ENCODE measurements at places on chromosomes 13 and 19.

- no peak for DNase-seq
Measured at GRCh38 chr13:51107996-51108395, 3.1 kb downstream of the C13orf42 start.

- no peak for DNase-seq
Measured at GRCh38 chr13:31168166-31168565, 6.5 kb upstream of the HSPH1 start.

- DNase-seq = no peak
Measured at GRCh38 chr13:34803756-34804155, 138.3 kb upstream of the NBEA start.

DNA sequence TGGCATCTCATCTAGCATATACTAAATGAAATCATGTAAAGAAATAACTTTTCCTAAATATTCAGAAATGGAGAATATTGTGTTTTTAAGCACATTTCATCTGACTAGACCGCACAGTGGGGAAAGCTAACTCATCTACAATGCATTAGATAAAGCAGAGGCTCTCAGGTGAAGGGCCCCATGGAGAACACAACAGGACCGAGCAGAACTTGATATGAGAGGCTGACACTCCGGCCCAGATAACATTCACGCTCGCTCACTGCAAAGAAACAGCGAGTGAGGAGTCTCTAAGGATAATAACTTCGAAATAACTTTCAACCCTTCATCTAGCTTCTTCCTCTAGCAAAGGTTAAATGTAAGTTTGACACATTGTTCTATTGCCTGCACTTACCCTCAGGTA, 130.6 kb downstream of the PCDH9 start:
- no peak for DNase-seq

DNA sequence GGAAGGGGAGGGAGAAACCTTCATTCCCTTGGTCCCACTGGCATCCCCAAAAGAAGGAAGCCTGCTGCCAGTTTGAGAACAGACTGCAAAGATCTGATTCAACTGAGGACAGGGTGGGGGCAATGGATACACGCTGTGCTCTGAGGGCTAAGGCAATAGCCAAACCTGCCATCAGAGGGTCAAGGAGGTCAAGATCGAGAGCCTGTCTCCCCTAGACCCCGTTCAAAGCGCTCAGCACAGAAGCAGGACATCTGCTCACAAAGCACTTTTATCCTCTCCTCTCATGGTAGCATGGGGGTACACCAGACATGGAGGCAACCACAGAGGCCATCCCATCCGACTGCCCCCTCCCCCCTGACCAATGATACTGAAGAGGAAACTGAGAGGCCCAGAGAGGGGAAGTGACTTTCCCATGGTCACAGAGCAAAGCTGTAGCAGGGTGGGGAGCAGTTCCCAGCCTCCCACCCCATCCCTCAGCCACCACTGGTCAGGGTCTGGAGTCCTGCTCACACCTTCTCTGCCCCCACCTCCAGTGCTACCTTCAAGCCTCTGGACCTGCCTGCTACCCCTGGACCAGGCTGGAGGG, 11.1 kb downstream of the POU2F2 start:
- DNase-seq = no peak

DNA sequence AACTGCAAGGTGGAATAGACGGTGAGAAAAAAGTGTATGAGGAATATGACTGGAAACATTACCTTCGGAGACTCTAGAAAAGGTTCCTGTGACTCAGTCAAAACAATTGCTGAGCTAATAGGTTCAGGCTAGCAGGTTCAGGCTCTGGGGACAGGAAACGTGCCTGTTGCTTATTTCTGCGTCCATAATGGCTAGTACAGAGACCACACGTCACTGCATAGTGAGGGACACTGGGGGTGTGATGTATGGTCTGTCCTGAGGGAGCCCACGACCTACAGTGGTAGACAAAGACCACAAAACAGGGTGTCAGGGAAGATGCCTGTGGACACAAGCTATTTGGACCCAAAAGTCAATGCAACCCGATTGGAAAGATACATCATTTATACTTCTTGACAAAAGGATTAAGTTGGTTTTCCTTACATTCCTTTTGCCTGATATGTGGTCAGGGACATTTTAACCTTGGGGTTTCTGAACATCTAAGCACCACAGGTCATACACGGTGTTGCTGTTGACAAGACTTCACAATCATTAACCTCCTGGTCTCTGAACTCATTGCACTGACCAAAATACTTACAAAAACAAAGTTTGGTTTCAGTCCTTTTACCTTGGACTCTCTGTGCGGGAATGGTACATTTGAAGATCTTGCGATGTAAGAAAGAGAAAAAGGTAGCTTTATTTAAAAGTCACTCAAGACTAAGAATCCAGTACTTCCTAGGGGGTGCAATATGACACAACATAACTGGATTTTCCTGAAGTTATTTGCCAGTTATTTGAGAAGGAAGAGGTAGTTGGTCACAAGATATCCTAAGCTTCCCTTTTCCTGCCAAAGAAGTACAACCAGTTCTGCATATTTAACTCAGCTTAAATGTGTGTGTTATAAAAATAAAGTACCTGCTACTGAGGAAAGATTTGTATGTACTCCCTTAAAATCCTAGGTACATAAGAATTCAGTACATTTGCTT, 20.0 kb downstream of the CRYL1 start:
- DNase-seq = no peak

DNA sequence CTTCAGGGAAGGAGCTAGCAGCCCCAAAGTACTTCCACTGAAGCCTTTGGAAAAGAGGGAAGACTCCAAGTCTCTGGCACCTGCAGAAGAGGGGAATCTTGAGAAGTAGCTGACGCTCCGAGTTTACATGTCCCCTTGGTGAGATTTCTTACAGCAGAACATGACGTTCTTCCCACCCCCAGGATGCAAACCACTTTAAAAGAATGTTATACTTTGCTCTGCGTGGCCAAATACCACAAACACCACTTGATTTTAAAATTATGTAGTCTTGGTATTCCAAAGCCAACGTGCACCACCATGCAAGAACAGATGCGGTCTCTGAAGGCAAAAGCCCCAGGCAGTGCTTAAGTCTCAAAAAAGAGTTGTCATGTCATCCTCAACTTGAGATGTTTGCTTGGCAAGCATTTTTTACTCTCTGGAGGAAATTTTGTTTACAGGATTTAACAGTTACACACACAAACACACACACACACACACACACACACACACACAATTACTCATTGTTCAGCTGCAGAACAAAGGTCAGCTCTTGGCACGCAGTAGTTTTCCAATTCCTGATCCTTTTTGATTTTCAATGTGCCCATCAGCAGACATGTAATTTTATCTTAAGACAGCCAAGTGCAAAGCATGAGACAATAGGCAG, 106.1 kb downstream of the RGCC start:
- peak; percentile 89 for DNase-seq

GRCh38 chr19:50658441-50659317, 9.4 kb downstream of the C19orf81 start:
- DNase-seq = peak; percentile 59

- DNase-seq = peak; percentile 80
Measured at GRCh38 chr13:31965361-31966066, 66.1 kb upstream of the FRY start.

DNA sequence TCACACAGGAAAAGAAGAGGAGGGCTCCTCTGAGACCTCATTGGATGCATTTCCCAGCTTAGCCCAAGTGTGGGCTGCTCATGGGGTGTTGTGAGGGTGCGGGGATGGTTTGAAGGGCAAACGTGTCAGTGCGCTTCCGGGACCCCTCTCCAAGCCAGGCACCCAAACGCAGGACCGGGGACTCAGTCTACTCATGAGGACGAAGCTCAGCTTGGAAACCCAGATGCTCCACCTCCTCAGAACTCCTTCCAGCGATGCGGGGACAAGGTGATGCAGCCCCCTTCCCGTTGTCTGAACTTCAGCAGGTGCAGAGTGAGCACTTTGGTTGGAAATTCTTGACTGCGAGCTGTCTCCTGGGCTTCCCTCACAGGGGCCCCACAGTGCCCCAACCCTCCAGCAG, 33.1 kb upstream of the MTIF3 start:
- DNase-seq = no peak

DNA sequence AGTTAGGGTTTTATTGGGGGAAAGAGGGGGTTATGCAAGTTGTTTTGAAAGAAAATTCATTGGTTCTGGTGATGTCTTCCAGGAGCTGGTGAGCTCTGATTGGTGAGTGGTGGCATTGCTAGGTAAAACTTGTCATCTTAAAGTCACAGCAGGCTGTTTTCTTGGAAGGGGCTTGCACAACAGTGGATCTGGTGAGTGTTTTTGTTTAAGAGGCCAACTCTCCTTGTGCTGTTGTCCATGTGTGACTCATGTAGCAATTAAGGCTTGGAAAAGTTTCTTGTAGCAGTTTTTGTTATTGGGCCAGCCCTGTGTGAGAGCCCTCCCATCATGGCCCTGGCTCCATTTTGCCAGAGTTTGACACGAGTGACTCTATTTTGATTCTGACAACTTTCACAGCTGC, 109.4 kb downstream of the RFC3 start:
- peak; percentile 53 for DNase-seq

- no peak for DNase-seq
Measured at GRCh38 chr19:2813235-2814160, 6.2 kb upstream of the ZNF554 start.

DNA sequence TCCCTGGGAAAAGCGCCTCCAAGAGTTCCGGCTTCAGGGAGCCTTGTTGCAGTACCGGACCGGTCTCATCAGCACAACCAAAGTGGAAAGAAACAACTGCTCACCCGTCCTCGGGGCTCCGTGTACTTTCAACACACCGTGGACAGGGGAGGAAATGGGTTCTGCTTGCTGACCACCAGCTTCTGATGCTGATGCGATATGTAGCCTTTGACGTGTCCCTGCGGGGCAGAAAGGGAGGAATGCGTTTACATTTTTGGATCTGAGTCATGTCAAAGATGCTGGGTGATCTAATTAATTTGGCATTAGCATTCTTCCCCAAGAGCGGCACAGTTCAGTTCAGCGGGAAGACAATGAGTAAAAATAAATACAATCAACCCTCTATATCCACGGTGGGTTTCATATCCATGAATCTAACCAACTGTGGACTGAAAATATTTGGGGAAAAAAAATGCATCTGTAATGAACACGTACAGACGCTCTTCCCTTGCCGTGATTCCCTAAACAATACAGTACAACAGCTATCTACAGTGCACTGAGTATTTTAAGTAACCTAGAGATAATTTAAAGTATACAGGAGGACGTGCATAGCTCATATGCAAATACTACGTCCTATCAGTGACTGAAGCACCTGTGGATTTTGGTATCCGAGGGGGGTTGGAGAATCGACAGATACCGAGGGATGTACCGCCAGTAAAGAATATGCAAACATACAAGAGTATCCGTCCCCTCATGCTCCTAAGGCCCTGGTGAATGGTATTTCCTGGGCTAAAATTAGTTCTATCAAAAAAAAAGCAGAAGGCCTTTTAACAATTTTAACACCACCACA, 19.8 kb downstream of the PROZ start:
- peak; percentile 92 for DNase-seq

GRCh38 chr13:98657506-98658085, 80.7 kb upstream of the STK24 start:
- peak; percentile 21 for DNase-seq

DNA sequence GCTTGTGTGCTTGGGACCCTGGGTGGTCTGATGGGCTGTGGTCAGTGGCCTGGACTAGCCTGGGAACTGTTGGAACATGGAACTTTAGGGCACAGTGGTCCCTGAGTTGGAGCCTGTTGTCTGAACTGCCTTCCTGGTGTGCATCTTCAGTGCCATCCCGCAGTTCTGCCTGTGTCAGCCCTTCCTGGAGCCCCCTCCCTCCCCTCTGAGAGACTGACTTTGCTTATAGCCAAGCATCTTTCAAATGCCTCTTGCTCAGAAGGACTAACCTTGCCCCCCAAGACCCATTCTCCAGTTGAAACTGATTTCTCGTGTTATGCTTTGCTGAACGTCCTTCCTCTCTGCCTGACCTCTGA, 14.3 kb downstream of the MAU2 start:
- no peak for DNase-seq

DNA sequence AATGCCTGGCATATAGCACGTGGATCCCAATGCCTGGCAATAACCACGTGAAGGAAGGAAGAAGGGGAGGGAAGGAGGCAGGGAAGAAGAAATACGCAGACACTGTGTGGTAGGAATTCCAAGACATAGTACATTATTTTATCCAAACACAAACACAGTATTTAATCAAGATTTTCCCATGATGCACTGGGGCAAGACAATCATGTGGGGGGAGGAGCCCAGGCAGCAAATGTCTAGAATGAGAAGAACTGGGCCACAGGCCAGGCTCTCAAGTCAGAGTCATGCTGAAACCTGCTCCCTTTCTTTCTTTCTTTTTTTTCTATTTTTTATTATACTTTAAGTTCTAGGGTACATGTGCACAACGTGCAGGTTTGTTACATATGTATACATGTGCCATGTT, 717.9 kb downstream of the UQCRFS1 start:
- no peak for DNase-seq

GRCh38 chr19:9523885-9524474, 14.5 kb downstream of the ZNF426 start:
- no peak for DNase-seq

- no peak for DNase-seq
Measured at GRCh38 chr13:24218977-24219376, 58.5 kb downstream of the SPATA13 start.

GRCh38 chr19:33803383-33803782, 6.7 kb downstream of the KCTD15 start:
- no peak for DNase-seq

- DNase-seq = peak; percentile 54
Measured at GRCh38 chr19:48735031-48735615, 5.3 kb downstream of the RASIP1 start.

GRCh38 chr19:47820410-47820809, 1.3 kb upstream of the CRX start:
- no peak for DNase-seq

- DNase-seq = peak; percentile 99
Measured at GRCh38 chr19:8361921-8362793, 1.8 kb upstream of the ANGPTL4 start.

GRCh38 chr19:4097501-4097900, 26.4 kb downstream of the MAP2K2 start:
- DNase-seq = no peak

GRCh38 chr13:22298530-22298929, 627.7 kb downstream of the FGF9 start:
- DNase-seq = no peak

DNA sequence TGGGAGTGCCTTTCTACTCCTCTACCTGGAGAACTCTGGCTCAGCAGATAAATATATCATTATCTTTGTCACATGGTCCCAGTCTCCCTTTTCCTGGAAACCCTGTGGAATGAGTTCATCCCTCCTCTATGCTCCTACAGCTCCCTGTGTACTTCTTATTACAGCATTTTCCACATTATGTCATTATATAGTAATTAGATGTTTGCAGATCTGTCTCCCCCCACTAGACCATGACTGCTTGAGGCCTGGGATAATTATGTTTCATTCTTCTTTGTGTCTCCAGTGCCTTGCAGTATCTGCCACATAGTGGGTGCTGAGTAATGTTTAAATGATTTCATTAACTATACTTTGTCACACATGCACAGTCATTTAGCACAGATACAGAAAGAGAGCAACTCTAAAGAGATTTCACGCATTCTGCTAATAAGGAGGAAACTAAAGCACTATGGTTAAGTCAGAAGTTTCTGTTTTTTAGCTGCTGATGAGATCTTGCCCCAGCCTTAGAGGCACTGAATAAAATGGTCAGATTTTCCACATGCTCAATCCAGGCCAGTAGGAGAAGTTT, 66.1 kb upstream of the DIAPH3 start:
- DNase-seq = peak; percentile 60
